SJCRH30 (cell line): ENCODE measurements at places on chromosomes 5 and 9. TPM values are rescaled to one million over a fixed set of nuclear protein-coding genes. Genes with fewer than 3 reads are reported as not detected.

Gene ANKRD20A1
- 0.05 TPM in 1 of 2 replicates, not detected in the other for total RNA-seq

Gene SPATA6L
- total RNA-seq: 0.28 TPM in 1 of 2 replicates, not detected in the other

Gene ARSI
- 0.18 and 0.28 TPM in 2 replicates for total RNA-seq

GRCh38 chr9:84988621-84989020 lies 319.1 kb downstream of the NTRK2 start:
- no peak overlapping the region for H3K27ac ChIP-seq
- no peak for DNase-seq
- no peak overlapping the region for H3K4me3 ChIP-seq
- peaks cover 25% of the 10 kb centered on the region; the same call in 1 of the 2 replicates for H3K27me3 ChIP-seq

- H3K4me1 ChIP-seq: no peaks in the 10 kb centered on the region
- H3K4me3 ChIP-seq: no peak overlapping the region
- no peaks in the 10 kb centered on the region for H3K27me3 ChIP-seq
- H3K36me3 ChIP-seq: no peaks in the 10 kb centered on the region
- no peak overlapping the region for H3K27ac ChIP-seq
These were observed 31.1 kb downstream of the SLC24A2 start for GRCh38 chr9:19757745-19758144.

- DNase-seq: no peak
- H3K27ac ChIP-seq: no peak overlapping the region
- H3K27me3 ChIP-seq: no peaks in the 10 kb centered on the region
- H3K4me3 ChIP-seq: no peak overlapping the region
- peaks cover 9% of the 10 kb centered on the region for H3K36me3 ChIP-seq
- H3K4me1 ChIP-seq: no peaks in the 10 kb centered on the region
These were observed 6.1 kb downstream of the ZDHHC21 start for GRCh38 chr9:14687042-14687719.

GRCh38 chr5:147387109-147387508 lies 122.8 kb downstream of the DPYSL3 start:
- no peak overlapping the region for H3K4me3 ChIP-seq
- DNase-seq: no peak
- H3K36me3 ChIP-seq: peaks cover 4% of the 10 kb centered on the region; the same call in 1 of the 2 replicates

GRCh38 chr9:115985657-115986056 lies 167.9 kb upstream of the PAPPA start:
- no peak for DNase-seq
- H3K4me3 ChIP-seq: no peak overlapping the region
- no peaks in the 10 kb centered on the region for H3K4me1 ChIP-seq
- no peak overlapping the region for H3K27ac ChIP-seq
- H3K36me3 ChIP-seq: no peaks in the 10 kb centered on the region

GRCh38 chr9:69590266-69590665 lies 81.9 kb downstream of the APBA1 start:
- H3K4me3 ChIP-seq: no peak overlapping the region
- H3K27ac ChIP-seq: no peak overlapping the region
- H3K36me3 ChIP-seq: no peaks in the 10 kb centered on the region

GRCh38 chr5:167796672-167797071 lies 494.8 kb upstream of the WWC1 start:
- H3K36me3 ChIP-seq: no peaks in the 10 kb centered on the region
- no peak for DNase-seq

GRCh38 chr5:1474183-1474839 lies 29.1 kb upstream of the SLC6A3 start:
- no peak overlapping the region for H3K4me3 ChIP-seq
- H3K36me3 ChIP-seq: no peaks in the 10 kb centered on the region
- DNase-seq: no peak
- no peak overlapping the region for H3K27ac ChIP-seq

GRCh38 chr9:113472199-113472598 lies 8.7 kb downstream of the RGS3 start:
- H3K4me1 ChIP-seq: peaks cover 10% of the 10 kb centered on the region
- no peak overlapping the region for H3K4me3 ChIP-seq
- no peak overlapping the region for H3K27ac ChIP-seq
- no peaks in the 10 kb centered on the region for H3K36me3 ChIP-seq
